ENCODE measurements at places on chromosomes 11 and 22.

DNA sequence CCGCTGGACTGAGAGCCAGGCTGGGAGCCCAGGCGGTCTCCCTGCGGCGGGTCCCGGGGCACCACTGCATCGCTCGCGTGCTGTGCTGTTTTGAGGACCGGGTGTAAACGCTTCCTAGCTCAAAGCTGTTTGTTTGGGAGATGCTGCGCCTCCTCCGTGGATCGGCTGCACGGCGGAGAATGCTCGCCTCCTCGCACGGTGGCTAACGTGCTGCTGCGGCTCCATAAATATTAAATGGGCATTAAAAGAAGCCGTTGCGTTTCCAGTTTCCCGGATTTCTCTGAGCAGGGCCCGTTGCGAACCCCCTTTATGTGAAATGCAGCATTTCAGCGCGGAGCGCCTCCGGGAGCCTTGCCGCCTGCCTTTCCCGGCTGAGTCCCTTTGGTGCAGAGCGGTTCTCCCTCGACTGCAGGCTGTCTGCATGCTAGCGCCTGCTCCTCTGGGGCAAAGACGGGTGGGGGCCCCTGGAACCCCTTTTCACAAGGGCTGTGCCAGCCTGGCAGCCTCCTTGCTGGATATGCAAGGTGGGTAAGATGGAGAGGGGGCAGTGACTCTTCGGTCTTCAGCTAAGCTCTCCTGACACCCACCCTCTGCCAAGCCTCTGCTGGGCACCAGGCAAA, 9.3 kb downstream of the MPPED1 start:
- DNase-seq, result no peak

- no peak for DNase-seq
Observed at GRCh38 chr11:83156996-83157593, at the start of gene PCF11. Gene PCF11 (plus strand): TSS chr11:83157131. CDS start chr11:83157440, 309 bp downstream.

DNA sequence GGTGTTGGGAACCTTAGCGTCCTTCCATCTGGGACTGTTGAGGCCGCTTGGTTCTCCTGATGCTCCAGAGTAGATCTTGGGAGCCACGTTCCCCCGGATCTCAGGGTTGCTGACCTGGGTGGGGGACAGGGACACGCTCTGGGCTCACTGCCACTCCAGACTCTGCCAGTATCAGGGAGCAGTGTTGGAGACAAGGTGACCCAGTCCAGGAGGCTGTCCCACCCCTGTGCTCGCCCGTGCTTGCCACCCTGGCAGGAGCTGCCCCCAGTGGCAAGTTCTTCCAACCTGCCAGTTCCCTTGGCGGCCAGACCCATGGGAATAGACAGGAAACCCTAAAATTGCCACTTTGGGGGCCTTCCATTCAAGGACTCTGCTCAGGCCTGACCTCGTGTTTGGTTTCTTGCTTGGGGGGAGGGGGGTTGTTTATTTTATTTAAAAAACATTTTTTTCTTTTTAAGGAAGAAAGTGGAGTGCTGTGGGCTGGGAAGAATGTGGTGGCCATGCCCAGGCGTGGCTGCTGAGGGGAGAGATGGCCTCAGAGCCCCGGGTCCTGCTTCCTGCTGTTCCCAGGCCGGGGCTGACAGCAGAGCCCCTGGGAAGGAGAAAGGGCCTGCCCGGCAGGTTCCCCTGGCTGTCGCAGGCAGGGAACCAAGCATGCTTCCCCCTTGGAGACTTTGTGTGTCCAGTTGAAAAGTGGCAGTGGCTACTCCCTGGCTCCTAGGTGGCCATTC, 7.2 kb downstream of the GRK2 start:
- DNase-seq, result no peak

GRCh38 chr22:31393893-31394292, 5.5 kb upstream of the DRG1 start:
- no peak for DNase-seq

DNA sequence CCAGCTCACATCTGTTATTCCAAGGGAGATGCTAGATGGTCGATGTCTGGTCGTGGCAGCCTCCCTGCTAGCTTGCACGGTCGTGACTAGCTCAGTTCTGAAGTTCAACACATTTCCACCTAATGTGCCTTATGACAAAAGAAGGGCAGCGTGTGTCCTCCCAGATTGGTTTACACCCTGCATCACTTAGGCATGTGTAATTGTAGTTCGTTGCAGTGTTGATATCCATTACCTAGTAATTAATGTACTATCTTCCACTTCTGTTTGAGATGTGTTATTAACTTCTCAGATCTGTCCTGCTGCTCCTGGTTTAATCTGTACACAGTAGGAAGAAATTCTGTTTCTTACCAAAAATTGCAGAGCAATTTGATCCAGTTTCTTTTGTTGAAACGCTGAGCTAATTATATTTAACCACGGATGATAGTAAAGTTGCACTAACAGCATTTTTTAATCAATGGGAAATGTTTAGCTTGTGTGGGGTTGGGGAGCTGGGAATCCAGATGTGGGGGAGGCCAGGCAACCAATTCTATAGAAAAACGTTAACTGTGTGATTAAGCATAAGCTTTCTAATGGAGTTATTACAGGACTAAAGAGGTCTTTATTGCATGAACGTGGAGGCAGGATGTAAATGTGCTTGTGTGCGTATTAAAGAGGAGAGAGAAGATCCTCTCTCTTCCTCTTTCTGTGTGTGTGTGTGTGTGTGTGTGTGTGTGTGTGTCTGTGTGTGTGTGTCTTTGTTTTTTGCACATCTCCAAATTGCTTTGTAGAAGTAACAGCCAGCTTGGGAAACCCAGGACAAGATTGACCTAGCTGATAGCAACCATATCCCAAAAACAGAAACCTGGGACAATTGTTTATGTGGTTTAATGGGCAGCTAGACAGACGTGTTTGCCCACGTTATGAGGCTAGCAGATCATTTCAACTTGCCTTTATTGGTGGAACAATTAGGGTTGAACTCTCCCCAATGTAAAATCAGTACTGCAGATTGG, 145.7 kb upstream of the TTC12 start:
- no peak for DNase-seq

- DNase-seq, result no peak
Observed at GRCh38 chr11:119520400-119520799, 97.4 kb upstream of the THY1 start.

DNA sequence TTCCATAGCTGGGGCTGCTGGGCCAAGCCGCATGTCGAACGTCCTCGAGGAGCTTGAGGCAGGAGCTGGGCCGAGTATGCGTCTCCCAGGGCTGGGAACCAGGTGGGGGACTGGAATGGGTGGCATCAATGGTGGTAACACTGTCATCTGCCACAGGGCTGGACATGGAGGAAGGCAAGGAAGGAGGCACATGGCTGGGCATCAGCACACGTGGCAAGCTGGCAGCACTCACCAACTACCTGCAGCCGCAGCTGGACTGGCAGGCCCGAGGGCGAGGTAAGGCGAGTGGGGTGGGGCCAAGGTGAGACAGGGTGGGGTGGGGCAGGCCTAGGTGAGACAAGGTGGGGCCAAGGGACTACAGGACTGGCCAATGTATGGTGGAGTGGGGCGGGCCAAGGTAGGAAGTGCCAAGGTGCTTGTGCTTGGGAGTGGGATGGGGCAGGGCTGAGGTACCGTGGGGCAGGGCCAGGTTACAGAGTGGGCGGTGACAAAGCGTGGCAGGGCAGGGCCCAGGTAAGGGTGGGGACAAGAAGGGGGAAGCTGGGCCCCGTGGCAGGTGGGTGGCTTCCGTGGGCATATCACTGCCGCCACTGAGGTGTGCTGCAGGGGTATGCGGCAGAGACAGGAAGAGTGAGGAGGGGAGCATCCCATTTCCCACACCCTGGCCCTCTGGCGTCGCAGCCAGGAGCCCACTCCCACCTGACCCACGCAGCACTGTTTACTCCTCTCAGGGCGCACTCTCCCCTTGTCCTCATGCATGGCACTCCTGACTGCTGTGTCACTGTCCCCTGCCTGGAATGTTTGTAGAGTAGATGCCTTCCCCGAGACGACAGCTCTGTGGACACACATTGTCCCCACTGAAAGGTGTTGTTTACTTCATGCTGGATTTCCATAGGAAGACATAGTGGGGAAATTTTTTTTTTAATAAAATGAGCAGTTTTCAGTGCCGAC, 27.5 kb upstream of the DGCR8 start:
- no peak for DNase-seq

GRCh38 chr11:18566406-18566805, 22.1 kb downstream of the UEVLD start:
- no peak for DNase-seq

- no peak for DNase-seq
Observed at GRCh38 chr11:110374921-110375320, 54.8 kb upstream of the FDX1 start.

All from SIG-M5 (cell line).